Chondrocyte (in vitro differentiated cells): ENCODE measurements at places on chromosomes 4 and X.

DNA sequence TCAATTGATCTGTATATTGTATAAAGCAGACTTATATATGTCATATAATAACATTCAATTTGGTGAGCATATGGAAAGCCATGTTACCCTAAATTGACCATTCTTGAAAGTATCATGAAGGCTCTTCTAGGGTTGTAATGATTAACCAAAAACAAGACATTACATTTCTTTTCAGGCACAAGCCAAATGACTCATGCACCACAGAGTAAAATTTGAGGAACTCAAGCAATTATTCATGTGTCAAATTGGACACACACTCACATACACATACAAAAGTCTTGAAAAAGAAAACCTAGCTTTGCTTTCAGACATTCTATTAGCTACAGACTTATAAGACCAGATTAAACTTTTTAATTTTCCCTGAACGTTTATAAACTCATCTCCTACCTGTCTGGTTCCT is 146.5 kb upstream of the PCDH18 start:
- DNase-seq = no peak

DNA sequence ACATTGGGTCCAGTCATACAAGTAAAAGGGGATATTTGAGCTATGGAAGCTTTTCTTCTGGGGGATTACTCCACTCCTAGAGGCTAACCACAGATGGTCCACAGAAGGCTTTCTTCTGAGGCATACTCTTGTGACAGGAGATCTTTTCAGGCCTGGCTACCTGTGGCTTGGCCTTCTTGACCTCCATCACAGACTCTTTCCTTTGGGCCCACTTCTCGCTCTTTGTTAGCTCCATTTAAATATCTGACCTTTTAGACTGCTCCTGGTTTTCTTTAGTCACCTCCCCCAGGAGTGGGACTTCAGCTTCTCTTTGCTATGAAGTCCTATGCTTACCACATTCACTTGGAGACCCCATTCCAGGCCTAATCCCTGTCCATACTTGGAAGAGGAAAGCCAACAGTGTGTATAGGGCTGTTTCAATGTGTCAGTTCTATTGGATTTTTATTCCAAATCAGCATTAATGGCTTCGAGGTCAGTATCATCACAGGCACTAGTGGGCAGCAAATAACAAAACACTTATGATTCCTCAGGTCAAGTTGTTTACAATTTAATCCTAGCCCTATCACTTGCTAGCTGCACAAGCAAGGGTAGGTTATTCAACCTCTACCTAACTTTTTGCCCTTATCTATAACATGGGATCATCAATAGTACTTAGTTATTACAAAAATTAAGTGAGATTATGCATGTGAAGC is 26.3 kb downstream of the GPC3 start:
- DNase-seq = no peak

DNA sequence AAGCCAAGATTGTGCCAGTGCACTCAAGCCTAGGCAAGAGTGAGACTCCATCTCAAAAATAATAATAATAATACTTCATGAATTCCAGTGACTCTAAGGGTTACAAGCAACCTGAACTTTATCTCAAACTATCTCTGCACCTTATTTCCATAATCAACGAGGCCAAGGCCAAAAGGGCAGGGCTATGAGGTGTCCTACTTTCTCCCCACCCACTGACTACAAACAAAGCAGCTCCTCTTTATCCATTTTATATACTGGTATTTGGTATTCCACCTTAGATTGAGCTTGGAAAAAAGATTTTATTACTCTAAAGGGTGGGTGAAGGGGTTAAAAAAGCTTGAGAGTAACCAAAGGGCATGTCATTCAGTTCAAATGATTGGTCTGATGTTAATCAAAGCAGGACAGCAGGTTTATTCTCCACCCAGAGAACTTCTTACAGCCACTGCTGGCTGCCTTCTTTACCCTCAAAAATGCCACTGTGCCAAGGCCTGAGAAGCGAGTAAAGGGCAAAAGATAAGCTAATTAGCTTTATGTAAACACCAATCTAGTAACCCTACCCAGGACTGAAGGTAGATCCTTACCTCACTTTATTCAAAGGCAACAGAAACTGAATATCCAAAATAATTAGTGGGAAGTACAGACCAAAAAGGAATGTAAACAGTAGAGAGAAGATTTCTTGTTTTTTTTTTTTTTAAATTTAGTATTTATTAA is 28.2 kb downstream of the APOO start:
- no peak for DNase-seq

- no peak for DNase-seq
Observed at GRCh38 chrX:148310426-148311165, 189.8 kb upstream of the AFF2 start.

- no peak for DNase-seq
Observed at GRCh38 chrX:134864431-134864830, 126.4 kb upstream of the SMIM10 start.

- DNase-seq = no peak
Observed at GRCh38 chrX:23436875-23437274, 102.2 kb downstream of the PTCHD1 start.

DNA sequence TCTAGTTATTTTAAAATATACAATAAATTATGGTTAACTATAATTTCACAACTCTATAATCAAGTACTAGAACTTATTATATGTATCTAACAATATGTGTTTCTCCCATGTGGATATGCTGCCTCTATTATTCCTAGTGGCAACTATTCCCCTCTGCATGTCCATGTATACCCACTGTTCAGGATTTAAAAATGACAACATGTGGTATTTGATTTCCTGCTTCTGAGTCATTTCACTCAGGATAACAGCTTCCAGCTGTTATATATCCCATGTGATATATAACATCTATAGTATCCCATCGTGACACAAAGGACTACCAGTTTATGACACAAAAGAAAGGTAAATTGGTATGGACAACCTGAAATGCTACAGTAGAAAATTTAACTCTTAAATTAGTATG is 167.4 kb upstream of the TACR3 start:
- DNase-seq = no peak

GRCh38 chr4:25889589-25890503 is 24.2 kb upstream of the SMIM20 start:
- DNase-seq = no peak

GRCh38 chr4:17561195-17561909 is 15.6 kb upstream of the LAP3 start:
- no peak for DNase-seq

DNA sequence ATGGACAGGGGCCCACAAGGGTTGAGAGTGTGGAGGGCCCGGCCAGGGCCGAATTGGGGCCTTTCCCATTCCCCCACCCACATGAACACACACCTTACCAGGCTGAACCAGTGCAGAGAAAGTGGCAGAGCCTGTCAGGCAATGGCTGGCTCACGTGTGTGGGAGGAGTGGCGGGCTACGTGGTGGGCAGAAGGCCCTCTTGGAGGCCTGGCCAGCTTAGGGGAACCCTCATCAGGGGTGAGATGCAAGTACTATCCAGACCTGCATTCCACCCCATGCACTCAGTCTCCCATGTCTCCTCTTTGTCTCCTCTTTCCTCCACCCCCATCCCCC is 965 bp downstream of the TCEAL4 start:
- no peak for DNase-seq

GRCh38 chr4:3411676-3412075 is 30.1 kb upstream of the HGFAC start:
- peak; percentile 83 for DNase-seq

GRCh38 chr4:166014411-166014810 is 141.4 kb downstream of the TLL1 start:
- no peak for DNase-seq

DNA sequence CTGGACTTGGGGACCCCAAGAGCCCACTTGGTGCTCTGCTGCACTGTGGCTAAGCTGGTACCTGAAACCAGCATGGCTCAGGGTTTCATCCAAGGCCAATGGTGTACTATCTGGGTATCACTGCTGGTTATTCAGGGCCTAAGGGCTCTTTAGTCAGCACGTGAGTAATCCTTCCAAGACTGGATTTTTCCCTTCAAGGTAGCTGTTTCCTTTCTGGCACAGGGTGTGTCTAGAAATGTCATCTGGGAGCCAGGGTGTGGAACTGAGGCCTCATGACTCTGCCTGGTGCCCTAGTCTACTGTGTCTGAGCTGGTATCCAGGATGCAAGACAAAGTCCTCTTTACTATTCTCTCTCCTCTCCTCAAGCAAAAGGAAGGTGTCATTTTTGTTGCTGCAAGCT is 99.0 kb upstream of the QRFPR start:
- DNase-seq = no peak

- DNase-seq = no peak
Observed at GRCh38 chr4:93184053-93184452, 644.5 kb upstream of the ATOH1 start.

- DNase-seq = no peak
Observed at GRCh38 chrX:150406596-150406995, 43.5 kb downstream of the MAMLD1 start.

- DNase-seq = no peak
Observed at GRCh38 chr4:122861172-122861943, 34.7 kb downstream of the FGF2 start.

DNA sequence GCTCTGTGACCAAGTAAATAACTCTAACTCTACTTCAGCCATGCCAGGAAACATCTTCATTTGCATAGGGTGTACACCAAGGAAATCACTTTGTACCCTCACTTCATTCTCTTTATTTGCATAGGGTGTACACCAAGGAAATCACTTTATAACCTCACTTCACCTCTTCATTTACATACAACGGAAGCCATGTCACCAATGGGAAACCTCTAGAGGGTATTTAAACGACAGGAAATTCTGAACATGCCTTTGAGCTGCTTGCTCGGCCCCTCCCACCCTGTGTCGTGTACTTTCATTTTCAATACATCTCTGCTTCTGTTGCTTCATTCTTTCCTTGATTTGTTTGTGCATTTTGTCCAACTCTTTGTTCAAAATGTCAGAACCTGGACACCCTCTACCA is 848.1 kb upstream of the FRG1 start:
- DNase-seq = no peak

DNA sequence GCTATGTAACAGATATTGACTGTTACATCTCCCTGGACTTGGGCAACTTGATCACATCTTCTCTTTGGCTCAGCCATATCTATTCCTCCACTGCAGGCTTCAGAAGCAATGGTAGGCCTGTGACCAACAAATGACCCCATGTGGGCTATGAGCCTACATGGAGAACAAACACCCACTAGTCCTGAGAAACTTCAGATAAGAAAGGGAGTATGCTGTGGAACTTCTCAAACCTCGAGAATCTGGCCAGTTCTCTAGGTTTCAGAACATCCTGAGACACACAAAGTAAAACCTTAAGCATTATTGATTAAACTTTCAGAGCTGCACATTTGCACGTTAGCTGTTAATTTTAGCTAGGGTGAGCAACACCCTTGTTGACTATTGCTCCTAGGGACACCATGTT is 16.3 kb downstream of the RBMX2 start:
- DNase-seq = no peak

- no peak for DNase-seq
Observed at GRCh38 chr4:15918484-15919129, 19.9 kb downstream of the FGFBP1 start.

GRCh38 chr4:19650903-19651864 is 600.5 kb upstream of the SLIT2 start:
- DNase-seq = no peak

- no peak for DNase-seq
Observed at GRCh38 chrX:11733614-11734013, 24.4 kb upstream of the MSL3 start.

DNA sequence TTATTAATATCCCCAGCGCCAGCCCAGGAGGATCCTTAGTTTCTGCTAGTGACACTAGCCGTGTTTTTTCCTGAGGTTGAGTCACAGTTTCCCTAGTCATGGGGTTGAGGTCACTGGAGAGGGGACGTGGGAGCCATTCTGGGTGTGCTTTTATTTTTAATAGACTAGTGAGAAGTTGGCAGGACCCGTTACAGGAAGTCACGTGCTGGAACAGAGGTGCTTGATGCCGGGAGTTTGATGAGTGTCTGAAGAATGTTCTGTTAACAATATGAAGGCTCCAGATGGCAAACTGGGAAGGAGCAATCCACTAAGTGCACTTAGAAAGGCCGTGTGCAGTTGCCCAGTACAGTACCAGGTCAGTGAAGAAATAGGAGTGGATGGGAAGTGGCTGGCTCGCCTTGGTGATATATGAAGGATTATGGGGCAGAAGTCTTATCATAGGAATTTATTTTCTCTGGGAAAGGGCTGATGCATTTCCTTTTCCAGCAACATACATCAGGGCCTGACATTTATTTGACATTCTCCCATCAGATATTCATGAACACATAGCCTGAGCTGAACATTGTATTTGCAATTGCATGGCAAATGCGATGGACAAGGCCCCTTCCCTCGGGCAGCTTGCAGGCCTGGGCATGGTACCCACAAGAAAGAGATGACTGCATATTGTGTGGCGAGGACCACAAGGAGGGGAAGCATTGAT is 291.8 kb downstream of the FBXW7 start:
- no peak for DNase-seq

GRCh38 chr4:48436318-48436717 is 46.8 kb upstream of the SLC10A4 start:
- DNase-seq = no peak

DNA sequence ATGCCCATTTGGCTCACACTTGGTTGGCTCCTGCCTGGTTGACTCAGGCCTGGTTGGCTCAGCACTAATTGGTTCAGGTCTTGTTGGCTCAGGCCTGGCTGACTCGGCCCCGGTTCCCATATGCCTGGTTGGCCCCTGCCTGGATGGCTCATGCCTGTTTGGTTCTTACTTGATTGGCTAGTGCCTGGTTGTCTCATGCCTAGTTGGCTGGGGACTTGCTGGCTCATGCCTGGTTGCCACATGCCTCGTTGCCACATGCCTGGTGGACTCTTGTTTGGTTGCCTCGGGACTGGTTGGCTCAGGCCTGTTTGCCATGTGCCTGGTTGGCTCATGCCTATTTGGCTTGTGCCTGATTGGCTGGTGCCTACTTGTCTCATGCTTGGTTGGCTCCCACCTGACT is 103.7 kb downstream of the APOOL start:
- no peak for DNase-seq

- DNase-seq = no peak
Observed at GRCh38 chrX:129650183-129650689, 4.5 kb downstream of the APLN start.

DNA sequence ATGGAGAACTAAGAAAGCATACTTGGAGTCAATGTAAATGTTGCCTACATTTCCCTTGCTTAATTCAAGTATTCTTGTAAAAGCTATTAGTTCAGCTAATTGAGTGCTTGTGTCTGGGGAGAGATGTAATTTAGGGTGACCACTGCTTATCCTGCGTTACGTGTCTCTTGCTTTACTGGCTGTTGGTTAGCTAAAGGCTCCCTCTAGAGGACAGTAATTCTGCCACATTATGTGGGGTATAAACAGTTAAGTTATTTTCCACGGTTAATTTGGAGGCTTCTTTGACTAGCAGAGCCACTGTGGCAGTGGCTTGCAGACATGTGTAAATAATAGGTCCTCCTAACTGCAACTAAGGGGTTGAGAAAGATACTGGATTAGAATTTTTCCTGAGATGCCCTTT is 25.3 kb upstream of the NAF1 start:
- DNase-seq = no peak
